ENCODE measurements at places on chromosomes 12 and 14. TPM values are rescaled to one million over a fixed set of nuclear protein-coding genes. Genes with fewer than 3 reads are reported as not detected.

Gene MGAT4C
- 0.79 TPM for total RNA-seq

Gene POTEM
- total RNA-seq, result not detected

Gene TAS2R42
- not detected for total RNA-seq

Gene IGF1
- total RNA-seq, result 14.0 TPM

Gene C3AR1
- total RNA-seq, result 8.5 TPM

Gene TAPBPL
- 8.3 TPM for total RNA-seq

Gene ITFG2
- 21.1 TPM for total RNA-seq

Gene FOXA1
- 0.59 TPM for total RNA-seq

Gene SDSL
- 2.6 TPM for total RNA-seq

Gene STXBP6
- total RNA-seq, result 7.6 TPM

Gene OTX2
- not detected for total RNA-seq

Gene GDF11
- total RNA-seq, result 3.0 TPM

Gene OR6C2
- not detected for total RNA-seq

Gene PIWIL1
- 0.10 TPM for total RNA-seq

Gene CMA1
- total RNA-seq, result 0.69 TPM

Gene KRT6A
- 333 TPM for total RNA-seq

Gene CDKL1
- 54.4 TPM for total RNA-seq

Gene ENDOU
- 20.8 TPM for total RNA-seq

Gene CLEC14A
- 15.0 TPM for total RNA-seq

Gene TCL1B
- total RNA-seq, result not detected
